ENCODE measurements at places on chromosomes 6 and 20.

- DNase-seq, result no peak
These were observed 196.7 kb downstream of the MOXD1 start for GRCh38 chr6:132204591-132204990.

DNA sequence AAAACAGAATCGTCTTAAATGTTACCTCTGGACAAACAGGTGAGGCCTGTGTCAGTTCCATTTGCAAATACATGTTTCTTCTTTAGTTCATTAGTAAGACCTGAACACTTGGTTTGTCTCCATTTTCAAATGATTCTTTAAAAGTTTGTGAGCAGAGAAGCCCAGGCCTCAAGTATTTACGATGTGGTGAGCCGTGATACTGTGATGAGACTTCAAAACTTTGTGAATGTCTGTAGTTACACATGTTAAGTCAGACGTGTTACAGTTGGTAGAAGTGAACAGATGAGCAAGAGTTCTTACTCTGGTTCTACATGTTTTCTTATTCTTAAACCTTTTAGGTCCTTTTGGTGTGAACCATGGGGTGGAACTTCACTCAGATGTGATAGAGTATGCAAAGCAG, 8.5 kb downstream of the PCMTD2 start:
- DNase-seq, result no peak

- DNase-seq, result no peak
These were observed 791 bp upstream of the STX11 start for GRCh38 chr6:144149558-144149893.

- DNase-seq, result no peak
These were observed 157.9 kb downstream of the BTBD9 start for GRCh38 chr6:38481851-38482250.

GRCh38 chr6:127191716-127192115, 73.2 kb downstream of the RSPO3 start:
- no peak for DNase-seq

- no peak for DNase-seq
These were observed 167.1 kb downstream of the INSM1 start for GRCh38 chr20:20535051-20535450.

- peak; percentile 84 for DNase-seq
These were observed at the start of gene CRIP3 for GRCh38 chr6:43308101-43308989. Gene CRIP3, minus strand, starts transcription at chr6:43308826. Its CDS starts 34 bp downstream, at chr6:43308792.

- DNase-seq, result no peak
These were observed 166.6 kb upstream of the MARCKS start for GRCh38 chr6:113690281-113691259.

- DNase-seq, result no peak
These were observed 360.7 kb upstream of the CHD6 start for GRCh38 chr20:41978875-41979274.

- no peak for DNase-seq
These were observed 20.8 kb downstream of the TOP1 start for GRCh38 chr20:41049451-41049850.

DNA sequence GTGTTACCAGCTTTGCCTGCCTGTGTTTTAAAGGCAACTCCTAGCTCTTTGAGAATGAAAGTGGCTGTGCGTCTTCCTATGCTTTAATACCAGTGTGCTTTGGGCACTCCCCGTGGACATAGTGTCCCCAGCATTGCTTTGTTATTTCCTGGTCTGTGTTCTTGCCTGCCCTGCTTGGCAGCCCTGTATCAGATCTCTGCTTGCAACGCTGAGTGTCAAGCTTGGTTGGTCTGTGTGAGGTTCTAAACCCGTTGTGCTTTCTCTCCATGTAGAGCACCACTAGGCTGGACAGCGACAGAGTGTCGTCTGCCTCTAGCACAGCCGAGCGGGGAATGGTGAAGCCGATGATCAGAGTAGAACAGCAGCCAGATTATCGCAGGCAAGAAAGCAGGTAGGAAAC, 80.2 kb downstream of the AFDN start:
- peak; percentile 52 for DNase-seq

GRCh38 chr20:51162015-51162414, 139.1 kb upstream of the KCNG1 start:
- no peak for DNase-seq

- DNase-seq, result no peak
These were observed 2.2 kb upstream of the ARHGAP40 start for GRCh38 chr20:38599410-38599882.

DNA sequence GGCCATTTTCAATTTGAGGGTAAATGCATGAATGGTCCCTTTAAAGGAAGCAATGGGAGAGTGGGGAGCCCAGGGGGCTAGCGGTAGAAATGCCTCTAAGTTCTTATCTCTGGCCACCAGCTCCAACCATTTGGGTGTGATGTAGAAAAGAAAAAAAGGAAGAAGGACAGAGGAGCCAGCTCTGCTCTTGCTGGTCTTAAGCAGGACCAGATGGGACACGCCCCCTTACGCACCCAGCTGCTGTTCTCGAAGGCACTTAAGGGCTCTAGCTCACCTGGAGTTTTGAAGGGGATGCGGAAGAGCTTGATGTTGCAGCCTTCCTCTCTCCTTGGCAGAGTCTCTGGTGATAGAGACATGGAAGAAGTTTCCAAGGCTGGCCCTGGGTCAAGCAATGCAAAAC, 59.5 kb upstream of the RNF144B start:
- DNase-seq, result no peak

GRCh38 chr6:76166874-76167273, 94.4 kb upstream of the IMPG1 start:
- DNase-seq, result no peak

GRCh38 chr20:58277578-58278472, 31.7 kb upstream of the RAB22A start:
- no peak for DNase-seq

GRCh38 chr6:111471533-111471932, 11.5 kb downstream of the REV3L start:
- no peak for DNase-seq

DNA sequence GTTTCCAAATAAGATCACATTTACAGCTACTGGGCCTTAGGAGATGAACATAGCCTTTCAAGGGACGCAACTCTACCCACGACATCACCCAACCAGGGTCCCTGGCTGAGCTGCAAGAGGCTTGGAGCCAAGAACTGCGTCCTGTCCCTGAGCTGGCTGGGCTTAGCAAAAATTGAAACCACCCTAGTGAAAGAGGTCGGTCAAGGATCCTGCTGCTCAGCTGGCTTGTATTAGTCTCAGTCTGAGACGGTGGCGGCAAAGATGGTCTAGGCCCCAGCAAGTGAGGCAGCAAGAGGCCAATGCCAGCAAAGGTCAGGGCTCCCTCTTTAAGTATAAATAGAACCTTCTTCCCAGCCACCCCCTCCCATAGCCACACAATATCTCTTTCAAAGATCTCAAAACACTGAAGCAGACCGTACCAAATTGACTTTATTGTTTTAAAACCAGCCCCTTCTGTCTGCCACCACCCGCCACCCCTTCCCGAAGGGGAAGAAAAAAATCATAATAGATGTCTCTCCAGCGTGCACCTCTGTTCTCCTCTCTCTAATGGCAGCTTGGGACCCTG, 140.5 kb downstream of the EYA2 start:
- no peak for DNase-seq

- no peak for DNase-seq
These were observed 291.8 kb upstream of the MARCKS start for GRCh38 chr6:113565306-113565705.

- DNase-seq, result no peak
These were observed 144.9 kb downstream of the WDR27 start for GRCh38 chr6:169556758-169557548.

DNA sequence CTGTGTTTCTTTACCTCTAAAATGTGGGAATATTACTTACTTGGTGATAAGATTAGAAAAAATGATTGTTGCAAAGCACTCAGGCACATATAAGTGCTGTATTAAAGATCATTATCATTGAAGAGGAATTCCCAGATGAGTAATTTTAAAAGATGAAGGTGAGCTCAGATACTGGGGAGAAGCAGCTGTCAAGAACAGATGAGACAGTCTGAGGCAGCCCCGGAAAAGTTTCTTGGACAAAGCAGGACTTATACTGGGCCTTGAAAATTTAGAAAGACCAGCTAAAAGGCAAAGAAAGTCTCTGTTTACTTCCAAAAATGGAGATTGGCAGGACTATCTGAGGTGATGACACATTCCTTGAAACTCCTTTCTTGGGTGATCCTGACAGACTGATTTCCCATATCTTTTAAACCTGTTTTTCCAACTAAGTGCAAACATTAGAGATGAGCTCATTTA, 93.8 kb upstream of the MARCKS start:
- no peak for DNase-seq

GRCh38 chr20:50313827-50314677, 123.4 kb downstream of the CEBPB start:
- DNase-seq, result no peak

DNA sequence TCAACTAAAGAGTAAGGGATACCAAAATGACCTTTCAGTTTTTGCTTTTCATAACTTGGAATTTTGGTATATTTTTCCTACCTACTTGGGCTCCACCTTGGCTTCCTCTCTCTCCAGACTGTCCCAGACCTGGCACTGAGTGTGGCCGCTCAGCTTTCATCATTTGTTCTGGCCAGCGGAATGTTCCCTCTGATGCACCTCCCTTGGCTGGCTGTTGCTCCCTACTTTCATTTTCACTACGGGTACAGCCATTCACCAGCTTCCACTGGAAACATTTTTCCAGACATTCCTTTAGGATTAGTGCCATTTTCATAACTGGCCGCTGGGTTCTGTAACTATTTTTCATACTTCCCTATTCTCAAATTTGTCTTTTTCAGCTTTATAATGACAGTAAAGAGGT, 487.4 kb downstream of the TENT5A start:
- DNase-seq, result no peak

- no peak for DNase-seq
These were observed 441.6 kb downstream of the HACE1 start for GRCh38 chr6:104418125-104418524.

DNA sequence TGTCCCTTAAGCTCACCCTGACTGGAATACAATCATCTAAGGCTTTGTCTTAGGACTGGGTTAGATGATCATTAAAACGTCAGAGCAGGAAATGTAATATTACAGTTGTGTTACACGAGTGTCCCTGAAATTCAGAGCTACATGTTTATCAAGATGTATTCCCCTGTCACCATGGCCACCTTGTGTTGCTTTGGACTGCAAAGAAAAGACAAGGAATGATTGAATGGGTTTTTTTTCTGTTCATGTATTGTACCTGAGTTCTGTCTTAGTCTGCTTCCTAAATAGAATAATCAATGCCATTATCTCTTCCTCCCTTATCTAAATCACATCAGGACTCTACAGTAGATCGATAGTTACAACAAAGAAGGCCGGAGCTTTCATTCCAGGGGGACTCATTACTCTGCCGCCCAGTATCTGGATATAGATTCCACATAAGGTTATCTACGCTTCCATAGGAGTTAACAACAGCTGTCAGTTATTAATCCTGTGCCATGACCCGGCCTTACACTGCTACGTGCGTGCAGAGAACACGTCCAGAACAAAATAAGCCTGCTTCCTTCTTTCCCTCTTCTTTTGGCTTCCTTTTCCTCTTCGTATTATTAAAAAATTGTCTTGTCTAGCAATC, 274.1 kb upstream of the SASH1 start:
- no peak for DNase-seq

GRCh38 chr20:7080472-7080871, 313.0 kb downstream of the BMP2 start:
- DNase-seq, result no peak

DNA sequence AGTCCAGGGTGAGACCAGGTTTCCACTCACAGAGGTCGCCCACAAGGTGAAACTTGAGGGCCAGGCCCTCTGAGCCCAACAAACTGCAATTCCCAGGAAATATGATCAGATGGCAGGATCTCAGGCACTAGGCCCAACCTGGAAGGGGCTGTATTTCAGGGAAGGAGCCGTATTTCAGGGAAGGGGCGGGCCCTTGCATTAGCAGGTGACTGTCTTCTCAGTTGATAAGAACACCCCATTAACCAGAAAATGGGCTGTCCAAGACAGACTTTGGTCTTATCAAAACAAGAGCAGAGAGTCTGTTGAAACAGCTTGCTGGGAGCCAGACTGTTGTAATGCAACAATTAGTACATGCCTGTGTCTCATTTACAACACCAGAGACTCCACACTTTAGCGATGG, 10.9 kb upstream of the BNIP5 start:
- DNase-seq, result no peak

- no peak for DNase-seq
These were observed 179.5 kb downstream of the BTBD9 start for GRCh38 chr6:38460186-38460585.

DNA sequence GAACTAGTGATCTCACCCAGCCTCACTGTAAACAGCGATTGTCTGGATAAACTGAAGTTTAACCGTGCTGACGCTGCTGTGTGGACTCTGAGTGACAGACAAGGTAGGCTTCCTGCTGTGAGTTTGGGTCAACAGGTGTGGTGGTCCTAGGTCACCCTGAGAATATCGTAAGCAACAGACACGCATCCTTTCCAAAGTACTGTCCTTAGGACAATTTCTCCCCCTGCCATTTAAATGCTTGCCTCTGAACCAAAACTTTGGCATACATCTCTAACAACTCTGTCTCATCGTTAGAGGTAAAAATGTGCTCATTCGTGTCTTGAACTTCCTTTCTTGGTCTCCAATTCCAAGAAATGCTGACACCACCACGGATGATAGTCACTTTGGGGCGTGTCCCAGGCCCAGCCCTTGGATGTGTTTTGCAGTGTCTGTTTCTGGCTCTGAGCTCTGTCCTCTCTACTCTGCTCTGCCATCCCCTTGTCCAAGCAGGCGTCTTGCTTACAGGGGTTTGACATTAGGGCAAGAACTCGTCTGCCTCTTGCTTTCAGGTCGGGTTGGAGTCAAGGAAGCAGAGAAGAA, 95.5 kb downstream of the EYA2 start:
- no peak for DNase-seq

All from NCI-H1092 (cell line).